ENCODE measurements at places on chromosomes 3 and 15.

DNA sequence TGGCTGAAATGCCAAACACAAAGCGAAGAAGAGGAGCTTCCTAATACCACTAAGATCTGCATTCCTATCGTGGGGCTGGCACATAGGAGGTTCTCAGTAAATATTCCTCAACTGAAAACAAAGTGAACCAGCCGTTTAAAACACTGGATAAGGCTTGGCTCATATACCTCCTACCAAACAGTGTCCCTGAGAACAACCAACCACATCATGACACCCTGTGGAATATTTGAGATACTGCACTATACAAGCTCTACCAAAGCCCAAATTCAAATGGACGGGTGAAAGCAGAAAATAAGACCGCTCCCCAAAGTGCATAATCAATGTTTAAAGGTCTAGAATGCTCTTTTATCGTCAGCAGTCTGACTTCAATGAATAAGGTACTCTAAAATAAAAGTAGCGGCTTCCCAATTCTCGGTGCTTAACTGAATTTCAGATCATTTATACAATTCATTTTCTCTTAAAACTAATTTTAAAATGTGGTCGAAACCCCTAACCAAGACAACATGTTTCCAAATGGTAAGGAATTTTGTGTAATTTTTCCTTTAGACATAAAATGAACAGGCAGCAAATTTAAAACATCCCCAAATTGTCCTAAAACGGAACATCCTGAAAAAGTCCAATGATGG, 425.8 kb downstream of the ERC2 start:
- no peak for DNase-seq

DNA sequence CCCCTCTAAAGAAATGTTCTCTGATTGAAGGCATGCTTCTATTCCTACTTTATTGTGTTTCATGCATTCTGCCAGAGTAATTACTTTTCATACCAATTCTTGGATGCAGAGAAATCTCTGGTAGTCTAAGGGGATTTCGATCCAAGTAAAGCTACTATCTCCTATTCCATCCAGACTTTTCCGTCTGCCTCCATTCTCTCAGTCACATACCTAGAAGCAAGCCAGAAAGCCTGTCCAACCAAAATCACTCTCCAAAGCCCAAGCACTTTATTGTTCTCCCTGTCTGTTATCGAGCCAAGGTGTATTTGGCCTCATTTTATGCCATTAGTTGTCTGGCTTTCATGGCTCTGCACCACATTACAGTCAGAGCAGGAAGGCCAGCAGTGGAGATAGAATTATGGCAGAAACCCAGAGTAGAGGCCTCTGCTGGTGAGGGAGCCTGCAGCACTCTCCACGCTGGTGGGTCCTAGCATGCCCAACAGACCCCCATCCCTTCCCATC, 95.9 kb downstream of the SLC49A4 start:
- DNase-seq = no peak

DNA sequence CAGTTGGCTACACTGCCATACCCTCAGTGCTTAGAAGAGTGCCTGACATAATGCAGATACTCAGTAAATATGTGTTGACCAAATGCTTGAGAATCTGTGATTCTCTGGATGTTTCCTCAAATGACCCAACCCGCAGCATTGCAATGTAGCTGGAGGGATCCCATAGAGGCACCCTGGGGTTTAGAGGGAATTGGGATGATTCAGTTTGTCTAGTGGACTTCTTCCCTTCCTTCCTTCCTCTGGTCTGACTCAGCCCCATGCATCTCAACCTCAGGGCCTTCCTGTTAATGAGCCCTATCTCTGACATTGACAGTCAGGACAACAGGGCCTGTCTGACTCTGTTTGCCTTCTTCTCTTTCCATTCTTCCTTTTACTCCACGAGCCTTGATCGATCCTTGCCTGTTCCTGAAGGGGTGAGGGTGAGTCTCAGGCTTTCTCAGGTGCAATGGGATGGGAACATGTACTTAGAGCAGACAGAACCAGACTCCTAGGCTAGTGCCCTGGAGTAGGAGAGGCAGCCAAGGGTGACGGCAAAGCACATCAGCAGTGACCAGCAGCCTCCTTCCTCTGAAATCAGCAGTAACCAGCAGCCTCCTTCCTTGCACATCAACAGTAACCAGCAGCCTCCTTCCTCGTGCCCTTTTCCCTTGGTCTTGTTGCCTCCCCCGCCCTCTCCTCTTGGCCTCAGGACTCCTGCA, 78.2 kb downstream of the DGKG start:
- DNase-seq = no peak

DNA sequence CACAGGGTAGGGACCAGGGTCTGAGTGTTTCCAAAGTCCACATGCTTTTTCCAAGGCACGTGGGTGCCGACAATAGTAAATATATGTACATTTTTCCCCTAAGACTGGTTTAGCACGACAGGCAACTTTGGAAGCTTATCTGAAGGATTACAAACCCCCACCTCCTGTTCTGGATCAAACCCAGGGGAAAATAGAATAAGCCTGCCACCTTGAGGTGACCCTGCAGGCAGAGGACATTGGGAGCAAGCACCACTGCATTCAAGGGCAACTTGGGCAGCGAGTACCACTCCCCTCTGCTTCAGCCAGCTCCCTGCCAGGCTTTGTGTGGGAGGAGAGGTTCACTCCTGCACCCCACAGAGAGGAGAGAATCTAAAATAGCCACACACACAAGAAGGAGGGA, 44.8 kb downstream of the KBTBD12 start:
- no peak for DNase-seq

- no peak for DNase-seq
These were observed 432.6 kb upstream of the PROK2 start for GRCh38 chr3:72217570-72217969.

DNA sequence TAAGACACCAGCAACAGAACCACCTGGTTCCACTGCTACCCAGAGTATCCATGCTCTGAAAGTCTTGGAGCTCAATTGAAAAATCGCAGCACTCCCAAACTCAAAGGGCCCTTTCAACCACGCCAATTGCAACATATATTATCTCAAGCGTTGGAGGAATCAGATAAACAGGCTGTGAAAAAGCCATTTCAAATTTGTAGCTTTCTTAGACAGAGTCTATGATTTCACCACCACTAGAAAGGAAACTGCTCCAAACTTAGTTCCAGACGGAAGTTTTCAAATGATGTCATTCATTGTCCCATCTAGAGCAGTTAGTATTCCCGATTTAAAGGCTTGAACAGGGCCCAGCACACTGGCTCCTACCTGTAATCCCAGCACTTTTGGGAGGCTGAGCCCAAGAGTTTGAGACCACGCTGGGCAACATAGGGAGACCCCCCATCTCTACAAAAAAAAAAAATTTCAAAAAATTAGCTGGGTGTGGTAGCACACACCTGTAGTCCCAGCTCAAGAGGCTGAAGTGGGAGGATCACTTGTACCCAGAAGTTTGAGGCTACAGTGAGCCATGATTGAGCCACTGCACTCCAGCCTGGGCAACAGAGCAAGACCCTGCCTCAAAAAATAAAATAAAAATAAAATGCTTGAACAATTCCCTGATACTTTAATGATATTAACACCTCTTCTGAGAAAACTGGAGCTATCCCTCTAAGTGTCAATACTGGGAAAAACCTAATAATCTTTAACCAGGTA, 16.8 kb downstream of the TNIK start:
- no peak for DNase-seq

DNA sequence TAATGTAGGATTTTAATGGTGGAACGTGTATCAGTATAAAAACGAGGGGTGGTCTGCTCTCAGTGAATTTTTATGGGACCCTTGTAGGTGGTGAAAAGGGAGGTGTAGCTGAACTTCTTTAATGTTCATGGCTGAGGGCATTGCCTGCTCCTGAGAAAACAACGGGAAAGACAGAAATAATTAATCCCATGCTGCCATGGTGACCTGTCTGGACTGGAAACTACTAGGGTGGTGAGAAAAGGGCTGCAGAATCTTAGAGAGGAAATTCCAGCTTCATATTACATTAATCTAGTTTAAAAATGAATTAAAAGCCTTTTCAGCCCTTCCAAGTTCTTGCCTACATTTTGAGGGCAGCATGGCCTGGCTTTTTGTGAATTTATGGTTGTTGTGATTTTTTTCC, 47.6 kb downstream of the ZBTB38 start:
- DNase-seq = no peak

DNA sequence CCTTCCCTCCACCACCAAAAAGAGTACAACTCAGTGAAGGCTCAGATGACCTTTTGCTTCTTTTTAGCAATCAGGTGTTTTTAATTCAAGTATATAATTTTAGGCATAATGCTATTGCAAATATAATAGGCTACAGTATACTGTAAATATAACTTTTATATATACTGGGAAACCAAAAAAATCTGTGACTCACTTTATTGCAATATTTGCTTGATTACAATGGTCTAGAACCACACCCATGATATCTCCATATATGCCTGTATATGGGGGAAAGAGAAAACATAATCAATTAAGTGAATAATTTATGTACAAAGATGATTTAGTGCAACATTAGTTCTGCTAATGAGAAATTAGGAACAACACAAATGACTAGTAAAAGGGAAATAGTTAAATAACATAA, 134.3 kb downstream of the TLE3 start:
- no peak for DNase-seq

DNA sequence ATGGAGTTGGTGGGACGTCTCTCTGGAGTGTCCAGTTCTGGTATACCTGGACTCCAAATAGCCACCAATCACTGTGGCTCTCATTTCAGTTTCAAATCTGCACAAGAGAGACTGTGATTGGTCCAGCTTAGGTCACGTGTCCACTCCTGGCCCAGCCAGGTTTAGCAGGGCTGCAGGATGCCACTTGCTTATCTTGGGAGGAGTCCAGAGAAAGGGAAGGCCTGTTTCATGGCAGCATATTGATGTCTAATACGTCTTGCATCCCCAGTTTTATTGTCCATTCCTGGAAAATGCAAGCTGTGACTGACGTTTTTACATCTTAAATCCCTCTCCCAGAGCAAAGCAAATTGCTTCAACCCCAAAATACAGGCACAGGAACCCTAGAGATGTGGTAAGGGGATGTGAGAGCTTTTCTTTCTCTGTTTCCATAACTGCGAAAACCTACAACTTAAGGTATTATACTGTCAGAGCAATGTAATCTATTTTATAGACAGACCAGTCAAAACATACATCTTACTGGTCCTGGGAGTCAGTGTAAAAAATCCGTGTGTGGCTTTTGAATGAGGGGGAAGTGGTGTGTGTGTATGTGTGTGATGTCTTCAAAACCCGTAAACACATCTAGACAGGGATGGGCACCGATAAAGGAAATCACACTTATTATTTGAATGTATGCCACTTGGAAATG, 274.4 kb downstream of the TLE3 start:
- no peak for DNase-seq

- no peak for DNase-seq
These were observed 600.5 kb downstream of the EDEM1 start for GRCh38 chr3:5787861-5788488.

DNA sequence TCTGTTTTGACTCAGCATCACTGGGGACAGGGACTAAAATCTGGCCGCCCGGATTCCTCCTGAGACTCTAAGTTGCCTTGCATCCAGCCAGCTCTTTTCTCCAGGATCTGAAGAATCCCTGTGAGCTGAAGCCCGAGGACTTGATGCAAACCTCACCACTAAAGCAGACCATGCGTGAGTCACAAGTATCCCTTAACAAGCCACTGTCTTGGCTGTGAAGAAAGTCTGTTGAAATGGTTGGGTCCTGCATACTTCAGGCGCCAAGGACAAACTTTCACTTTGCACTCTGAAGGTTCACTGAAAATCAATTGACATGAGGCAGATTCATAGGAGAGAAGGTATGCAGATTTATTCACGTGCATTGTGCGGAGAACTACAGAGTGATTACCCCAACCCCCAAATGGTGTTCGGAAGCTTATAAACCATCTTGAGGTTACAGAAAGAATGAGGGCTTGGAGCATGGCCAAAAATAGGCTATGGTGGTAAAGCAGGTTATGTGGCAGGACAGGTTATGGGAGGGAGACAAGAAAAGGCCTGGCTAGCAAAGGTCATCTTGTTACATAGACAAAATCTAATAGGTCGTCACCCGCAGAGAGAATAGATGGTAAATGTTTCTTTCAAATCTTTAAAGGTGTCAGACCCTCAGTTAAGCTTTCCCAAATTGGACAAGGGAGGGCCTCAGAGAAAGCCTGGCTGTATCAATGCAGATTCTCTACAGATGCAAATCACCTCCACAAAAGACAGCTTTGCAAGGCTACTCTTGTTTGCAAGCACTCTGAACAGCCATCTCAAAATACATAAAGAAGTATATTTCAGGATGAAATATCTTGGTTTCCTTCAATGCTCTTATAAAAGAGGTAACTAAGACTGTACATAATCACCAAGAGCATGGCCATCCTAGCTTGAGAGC, 126.3 kb upstream of the PLAAT1 start:
- no peak for DNase-seq

GRCh38 chr15:34241376-34242330, 16.8 kb downstream of the EMC4 start:
- peak; percentile 21 for DNase-seq

DNA sequence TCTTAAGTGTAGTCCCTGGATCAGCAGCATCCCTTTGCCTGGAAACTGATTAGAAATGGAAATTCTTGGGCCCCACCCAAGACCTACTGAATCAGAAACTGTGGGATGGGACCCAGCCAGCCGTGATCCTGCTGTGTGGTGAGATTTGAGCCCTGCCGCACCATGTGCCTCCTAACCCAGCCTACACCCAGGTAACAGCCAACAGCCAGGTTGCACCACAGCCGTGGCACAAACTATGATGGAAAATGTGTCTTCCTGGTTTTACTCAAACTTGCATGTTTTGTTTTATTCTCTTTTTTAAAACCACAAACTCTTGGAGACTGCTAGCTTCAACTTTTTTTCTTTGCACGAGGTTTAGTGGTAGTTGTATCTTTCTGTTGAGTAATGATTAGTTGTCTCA, 2.6 kb downstream of the LIMD1 start:
- DNase-seq = peak; percentile 40

DNA sequence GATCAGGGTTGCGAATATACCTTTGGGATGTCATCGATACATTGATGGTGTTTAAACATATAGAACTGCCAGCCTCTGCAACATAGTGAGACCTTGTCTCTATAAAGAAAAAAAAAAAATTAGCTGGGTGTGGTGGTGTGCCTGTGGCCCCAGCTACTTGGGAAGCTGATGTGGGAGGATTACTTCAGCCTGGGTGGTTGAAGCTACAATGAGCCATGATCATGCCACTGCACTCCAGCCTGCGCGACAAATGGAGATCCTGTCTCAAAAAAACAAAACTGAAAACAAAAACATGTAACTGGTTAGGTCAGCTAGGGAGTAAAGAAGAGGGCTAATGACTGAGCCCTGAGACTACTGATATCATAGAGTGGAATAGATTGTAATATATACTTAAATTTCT, 30.7 kb upstream of the MGA start:
- DNase-seq = no peak

DNA sequence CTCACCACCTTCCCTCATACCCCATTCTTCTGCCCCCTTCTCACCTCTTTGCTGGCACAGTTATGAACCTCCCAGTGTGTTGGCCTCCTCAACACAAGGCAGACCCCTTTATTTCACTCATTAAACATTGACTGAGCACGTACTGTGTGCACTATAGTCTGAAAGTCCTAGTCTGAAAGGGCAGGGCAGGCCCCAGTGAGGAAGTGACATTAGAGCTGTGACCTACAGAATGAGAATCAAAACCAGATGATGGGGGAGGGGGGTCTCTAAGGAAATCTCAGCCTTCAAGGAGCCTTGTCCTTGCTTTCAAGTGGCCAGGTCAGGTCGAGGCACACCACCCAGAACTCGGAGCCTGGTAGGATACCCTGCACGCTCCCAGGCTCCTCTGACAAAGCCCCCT, 3.5 kb downstream of the SLC28A1 start:
- no peak for DNase-seq

- no peak for DNase-seq
These were observed 18.2 kb downstream of the TPM1 start for GRCh38 chr15:63060699-63061098.
